MV-4-11 (cell line): ENCODE measurements at places on chromosomes 1 and 21.

- DNase-seq: no peak
Measured at GRCh38 chr21:29613021-29613420, 314.3 kb downstream of the BACH1 start.

DNA sequence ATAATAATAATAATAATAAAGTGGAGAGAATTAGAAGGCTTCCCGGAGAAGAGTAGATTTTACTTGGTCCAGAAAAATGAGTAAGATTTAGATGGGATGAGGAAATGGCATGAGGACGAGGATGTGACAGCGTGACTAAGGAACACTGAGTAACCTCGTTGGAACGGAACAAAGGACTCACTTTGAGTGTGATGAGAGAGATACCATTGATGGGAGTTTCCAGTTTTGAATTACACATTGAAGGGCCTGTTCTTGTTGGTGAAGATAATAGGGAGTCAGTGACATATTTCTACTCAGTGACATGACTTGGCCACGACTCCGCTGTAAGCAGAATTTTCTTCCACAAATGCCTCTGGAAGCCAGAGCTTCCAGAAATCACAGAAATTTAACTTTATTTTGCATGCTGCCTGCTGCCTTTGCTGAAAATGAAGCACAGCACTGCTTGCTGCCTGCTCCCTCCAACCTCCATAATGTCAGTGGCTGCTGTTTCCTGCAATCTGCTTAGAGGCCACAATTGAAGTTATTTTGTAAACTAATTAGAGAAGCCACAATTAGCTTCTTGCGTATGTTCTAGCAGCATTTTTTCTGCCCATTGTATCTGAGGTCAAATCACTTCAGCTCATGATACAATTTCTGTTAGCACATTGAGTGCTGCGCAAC is 33.7 kb upstream of the FBXO28 start:
- no peak for DNase-seq

GRCh38 chr21:10464975-10465374 is 56.4 kb upstream of the TPTE start:
- no peak for DNase-seq

GRCh38 chr21:19065164-19065563 is 661.6 kb upstream of the TMPRSS15 start:
- DNase-seq: no peak
